ENCODE measurements at places on chromosomes 11 and 22.

DNA sequence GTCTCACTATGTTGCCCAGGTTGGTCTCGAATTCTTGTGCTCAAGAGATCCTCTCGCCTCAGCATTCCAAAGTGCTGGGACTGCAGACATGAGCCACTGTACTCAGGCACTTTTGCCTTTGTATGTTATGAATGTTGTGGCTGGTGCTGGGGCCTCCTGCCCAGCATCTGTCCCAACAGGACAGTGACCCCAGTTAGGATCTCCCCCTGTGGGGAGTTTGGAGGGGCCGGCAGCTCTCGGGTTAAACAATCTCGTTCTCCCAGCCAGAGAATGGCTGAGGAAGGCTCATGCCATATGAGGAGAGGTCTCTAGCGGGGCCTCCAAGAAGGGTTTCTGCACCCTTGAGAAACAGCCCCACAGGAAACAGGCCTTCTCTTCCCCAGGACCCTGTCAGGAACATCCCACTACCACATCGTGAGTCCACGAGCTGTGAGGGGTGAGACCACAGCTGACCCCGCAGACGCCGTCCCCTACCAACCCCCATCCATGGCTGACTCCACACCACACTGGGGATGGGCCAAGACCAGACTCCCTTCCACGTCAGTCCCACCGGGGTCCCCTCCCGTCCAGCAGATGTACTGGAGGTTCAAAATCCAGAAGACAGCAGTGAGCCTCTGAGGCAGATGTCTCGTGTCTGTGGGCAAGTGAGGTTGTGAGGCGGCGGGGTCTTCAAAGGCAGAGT, 54.1 kb downstream of the SHANK2 start:
- DNase-seq, result no peak

GRCh38 chr11:69825037-69825834, 6.0 kb upstream of the FGF3 start:
- no peak for DNase-seq

- DNase-seq, result no peak
Observed at GRCh38 chr22:46732513-46732912, 5.5 kb downstream of the CERK start.

- no peak for DNase-seq
Observed at GRCh38 chr11:122931510-122931909, 49.0 kb downstream of the JHY start.

- DNase-seq, result no peak
Observed at GRCh38 chr11:125141686-125142535, 22.6 kb upstream of the PKNOX2 start.

DNA sequence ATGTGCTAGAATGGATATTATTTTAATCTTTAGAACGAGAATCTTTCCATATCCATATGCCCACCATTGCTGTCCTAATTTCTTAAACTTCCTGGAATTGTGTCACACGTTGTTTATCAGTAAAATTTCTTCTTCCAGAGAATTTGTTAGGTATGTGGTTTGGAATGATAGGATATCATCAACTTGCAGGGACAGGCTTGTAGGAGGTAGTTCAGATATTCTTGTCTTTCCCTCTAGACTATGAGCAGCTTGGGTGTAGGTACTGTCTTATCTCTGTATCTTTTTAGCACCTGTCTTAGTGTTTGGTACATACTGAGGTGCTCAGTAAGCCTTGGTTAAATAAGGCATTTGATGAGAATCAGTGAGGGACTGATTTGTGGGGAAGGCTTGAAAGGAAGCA, 3.4 kb downstream of the CTNND1 start:
- no peak for DNase-seq

GRCh38 chr11:71977743-71978418, 20.8 kb upstream of the IL18BP start:
- no peak for DNase-seq

DNA sequence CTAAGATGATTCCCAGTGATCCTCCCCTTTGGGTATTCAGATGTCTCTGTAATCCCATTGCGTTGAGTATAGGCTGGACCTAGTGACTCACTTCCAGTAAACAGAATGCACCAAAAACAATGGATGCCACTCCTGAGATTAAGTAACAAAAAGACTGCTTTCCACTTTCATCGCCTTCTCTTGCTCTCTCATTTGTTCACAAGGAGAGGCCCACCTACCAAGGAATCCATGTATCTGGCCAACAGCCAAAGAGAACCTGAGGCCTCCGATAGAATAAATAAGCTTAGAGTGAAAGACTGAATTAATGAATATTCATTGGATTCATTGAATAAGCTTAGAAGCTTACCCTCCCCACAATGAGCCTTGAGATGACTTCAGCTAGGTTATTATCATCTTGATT, 454.6 kb downstream of the KCNA4 start:
- no peak for DNase-seq

DNA sequence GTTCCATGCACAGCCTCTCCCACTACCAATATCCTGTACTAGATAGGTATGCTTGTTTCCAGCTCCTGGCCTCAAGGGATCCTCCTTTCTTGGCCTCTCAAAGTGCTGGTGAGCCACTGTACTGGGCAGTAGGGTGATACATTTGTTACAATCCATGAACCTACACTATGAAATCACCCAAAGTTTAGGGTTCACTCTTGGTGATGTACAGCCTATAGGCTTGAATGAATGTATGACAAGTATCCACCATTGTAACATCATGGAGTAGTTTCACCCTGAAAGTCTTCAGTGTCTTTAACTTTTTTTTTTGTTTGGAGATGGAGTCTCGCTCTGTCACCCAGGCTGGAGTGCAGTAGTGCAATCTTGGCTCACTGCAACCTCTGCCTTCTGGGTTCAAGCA, 31.8 kb downstream of the TRIOBP start:
- no peak for DNase-seq

DNA sequence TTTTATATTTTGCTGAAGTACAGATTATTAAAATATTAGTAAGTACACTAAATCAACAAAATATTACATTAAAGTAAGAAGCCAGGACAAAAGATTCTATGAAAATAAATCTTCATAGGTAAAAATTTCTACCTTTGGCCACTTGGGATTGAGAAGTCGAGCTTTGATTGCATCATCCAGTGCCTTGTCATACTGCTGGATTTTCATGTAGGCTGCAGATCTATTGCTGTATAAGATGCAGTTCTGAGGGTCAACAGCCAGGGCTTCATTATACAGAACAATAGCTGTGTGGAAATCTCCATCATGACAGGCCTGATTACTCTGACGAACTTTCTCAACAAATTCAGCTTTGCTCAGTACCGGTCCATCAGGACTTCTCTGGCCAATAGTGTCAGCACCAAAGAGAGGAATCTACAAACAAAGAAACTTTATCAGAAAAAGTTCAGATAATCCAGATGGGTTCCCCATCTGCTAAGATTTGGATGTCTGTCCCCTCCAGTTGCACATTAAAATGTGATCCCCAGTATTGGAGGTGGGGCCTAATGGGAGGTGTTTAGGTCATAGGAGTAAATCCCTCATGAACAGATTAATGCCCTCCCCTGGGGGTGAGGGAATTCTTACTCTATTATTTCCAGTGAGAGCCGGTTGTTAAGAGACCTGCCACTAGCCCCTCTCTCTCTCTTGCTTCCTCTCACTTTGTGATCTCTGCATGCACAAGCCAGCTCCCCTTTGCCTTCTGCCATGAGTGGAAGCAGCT, 50.0 kb downstream of the TTC28 start:
- DNase-seq, result no peak

- DNase-seq, result no peak
Observed at GRCh38 chr11:23543651-23544222, 683.5 kb upstream of the CCDC179 start.

DNA sequence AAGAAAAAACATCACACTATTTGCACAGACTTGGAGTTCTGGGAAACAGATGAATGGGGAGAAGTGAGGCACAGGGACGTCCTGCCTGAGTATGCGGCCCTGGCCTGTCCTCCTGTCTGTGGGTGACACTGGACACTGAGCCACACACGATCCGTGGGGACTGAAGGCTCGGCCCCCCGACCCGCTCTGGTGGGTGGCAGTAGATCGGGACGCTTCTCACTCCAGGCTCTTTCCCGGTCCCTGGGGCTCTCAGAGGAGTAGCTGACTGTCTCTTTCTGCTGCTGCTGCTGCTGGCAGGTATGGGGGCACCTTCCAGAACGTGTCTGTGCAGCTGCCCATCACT, 27.7 kb downstream of the MUC6 start:
- no peak for DNase-seq

DNA sequence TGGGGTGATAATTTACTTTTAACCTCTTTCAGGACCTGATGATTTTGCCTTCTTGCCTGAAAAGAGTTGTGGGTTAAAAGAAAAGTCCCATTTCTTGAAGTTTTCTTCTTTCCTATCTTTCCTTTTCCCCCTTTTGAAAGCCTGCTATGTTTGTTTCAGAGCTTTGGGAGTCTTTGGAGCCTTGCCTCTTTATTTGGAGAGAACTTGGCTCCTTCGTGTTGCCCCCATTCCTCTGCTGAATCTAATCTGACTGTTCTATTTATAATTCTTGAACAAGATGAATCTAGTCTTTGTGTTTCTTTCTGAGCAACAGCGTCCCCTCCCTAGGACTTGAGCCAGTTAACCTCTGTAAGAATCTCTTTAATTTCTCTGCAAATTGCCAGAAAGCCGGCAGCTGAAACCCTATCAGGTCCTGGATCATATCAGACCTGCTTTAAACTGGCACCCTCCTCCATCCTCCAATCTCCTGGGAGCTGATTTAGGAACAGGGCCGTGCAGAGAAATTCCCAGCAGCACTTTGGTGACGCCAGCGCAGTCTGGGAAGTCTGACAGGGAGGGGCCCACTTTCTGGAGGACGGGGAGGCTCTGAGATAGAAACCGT, 289.1 kb upstream of the SORL1-AS1 start:
- DNase-seq, result no peak

DNA sequence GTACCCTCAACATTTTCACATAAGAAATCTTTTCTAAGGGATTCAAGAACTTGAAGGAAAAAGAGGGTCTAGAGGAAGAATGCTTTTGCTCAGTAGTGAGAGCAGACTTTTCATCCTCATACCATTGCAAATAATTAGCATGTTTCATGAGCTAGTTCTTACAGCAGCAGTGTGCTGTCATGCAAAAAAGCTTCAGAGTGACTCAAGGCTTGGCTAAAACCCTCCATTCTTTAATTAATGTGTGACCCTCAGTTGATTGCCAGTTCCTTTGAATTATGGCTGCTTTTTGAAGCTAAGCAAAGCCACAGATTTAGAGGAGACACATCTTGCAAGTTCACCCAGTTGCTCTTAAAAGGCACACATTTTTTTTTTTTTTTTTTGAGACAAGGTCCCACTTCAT, 36.6 kb upstream of the PCF11 start:
- DNase-seq, result peak; percentile 19

DNA sequence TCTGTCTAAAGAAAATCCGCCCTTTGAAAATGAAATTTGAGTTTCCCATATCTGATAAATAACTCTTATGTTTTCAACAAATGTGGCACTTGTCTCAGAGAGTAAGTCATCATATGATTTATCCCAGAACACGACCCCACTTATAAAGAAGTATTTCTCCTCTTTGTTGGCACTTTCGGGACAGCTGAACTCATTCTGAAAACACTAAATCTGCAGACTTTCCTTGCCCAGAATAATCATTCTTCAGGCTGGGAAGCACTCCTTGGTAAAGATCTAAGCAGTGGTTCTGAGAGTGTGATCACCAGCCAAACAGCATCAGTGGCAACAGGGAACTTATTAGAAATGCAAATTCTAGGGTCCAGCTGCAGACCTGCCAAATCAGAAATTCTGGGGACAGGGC, 532.2 kb upstream of the API5 start:
- DNase-seq, result no peak

GRCh38 chr22:20243176-20243536, 25.0 kb downstream of the RTN4R start:
- no peak for DNase-seq

- no peak for DNase-seq
Observed at GRCh38 chr11:70103256-70103975, 25.3 kb downstream of the ANO1 start.

DNA sequence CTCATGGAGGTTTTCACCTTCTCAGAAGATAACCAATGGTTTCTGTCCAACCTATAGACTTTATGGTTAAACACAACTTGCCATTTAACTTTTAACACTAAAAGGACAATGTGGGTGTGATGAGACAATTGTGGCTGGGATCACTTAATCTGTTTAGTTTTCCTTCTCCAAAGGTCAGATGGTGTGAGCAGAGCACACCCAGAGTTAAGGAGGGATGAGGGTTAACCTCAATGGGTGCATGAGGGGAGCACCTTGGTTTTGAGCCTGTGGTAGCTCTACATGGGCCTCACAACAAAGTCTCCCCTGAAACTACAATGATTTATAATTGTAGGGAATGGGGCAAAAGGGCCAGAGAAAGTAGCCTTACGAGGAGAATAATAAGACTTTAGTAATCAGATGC, 28.9 kb upstream of the CHRM4 start:
- DNase-seq, result no peak

GRCh38 chr11:68579455-68579854, 104.9 kb upstream of the GAL start:
- DNase-seq, result no peak

GRCh38 chr11:11351042-11351586, 1.9 kb downstream of the CSNK2A3 start:
- no peak for DNase-seq

DNA sequence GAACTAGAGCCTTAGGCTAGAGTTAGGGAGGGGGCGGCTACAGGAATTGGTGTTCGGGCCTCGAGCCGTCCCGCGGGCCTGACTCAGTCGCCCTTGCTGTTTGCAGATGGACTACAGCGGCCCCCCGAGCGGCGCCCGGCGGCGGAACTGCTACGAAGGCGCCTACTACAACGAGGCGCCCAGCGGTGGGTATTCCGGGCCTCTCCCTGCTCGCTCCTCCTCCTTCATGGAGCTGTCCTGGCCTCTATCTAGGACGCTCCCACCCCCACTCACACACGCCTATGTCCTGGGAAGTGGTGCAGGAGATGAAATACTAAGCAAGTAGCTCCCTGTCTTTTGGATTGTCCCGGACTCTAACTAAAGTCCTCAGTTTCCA, 1.4 kb downstream of the MYOD1 start:
- no peak for DNase-seq

DNA sequence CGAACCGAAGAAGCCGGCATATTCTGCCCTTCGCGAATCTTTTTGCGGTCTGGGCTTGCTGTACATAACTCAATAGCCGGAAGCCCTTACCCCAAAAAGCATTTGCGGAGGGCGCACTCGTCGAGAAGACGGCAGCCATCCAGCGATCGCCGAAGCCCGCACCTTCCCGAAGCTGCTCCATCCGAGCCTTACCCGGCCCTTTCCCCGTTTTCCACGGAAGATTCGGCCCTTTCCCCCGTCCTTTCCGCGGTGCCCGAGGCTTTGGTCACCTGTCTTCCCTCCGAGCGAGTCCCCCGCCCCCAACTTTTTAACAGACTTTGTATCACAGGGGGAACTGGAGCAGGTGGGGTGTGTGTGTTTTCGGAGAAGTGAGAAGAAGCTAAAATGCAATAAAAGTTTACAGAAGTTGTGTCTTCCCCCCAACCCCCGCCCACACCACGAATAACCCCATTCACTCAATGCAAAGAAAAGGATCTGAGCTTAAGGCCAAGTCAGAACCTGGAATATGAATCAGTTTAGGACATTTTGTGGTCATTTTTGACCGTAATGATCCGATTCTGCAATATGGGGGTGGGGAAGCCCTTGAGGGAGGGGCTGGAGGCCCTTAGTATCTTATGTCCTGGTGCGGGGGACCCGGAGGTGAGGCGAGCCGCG, 99.0 kb upstream of the HSD17B12 start:
- DNase-seq, result no peak

All from kidney epithelial cell (primary cell).